Stimulated activated CD8-positive, alpha-beta memory T cell treated with anti-CD3 and anti-CD28 coated beads, Interleukin-15, amount 100 ng/mL, for 1 hour (primary cell): ENCODE measurements at places on chromosomes 5 and 9.

DNA sequence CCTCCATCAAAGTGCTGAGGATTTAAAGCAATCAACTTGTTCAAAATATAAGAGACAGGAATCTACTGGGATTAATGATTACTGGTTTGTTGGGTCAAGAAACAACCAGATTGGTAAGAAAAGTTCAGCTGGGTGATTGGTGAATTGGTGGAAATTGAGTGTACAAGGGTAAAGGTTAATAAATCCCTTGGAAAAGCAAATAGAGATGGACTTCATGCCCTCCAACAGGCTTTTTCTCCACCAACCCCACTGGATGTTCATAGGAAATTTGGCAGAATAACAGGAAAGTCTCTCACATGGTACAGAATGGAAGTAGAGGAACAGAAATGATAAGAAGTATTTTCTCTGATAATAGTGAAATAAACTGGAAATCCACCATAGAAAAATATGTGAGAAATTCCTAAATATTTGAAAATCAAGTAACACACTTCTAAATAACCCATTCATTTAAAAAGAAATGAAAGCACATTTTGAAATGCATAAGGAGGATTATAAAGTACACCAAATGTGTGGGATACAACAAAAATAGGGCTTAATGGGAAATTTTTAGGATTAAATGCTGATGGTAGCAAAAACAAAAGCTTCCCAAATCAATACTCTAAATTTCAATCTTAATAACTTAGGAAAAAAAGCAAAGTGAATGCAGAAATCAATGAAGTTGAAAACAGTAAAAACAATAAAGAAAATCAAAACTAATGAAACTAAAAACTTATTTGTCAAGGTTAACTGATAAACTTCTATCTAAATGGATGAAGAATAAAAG is 426.2 kb downstream of the HTR1A start:
- no peak for DNase-seq

- DNase-seq = no peak
Observed at GRCh38 chr9:93129691-93130500, 4.2 kb downstream of the NINJ1 start.

DNA sequence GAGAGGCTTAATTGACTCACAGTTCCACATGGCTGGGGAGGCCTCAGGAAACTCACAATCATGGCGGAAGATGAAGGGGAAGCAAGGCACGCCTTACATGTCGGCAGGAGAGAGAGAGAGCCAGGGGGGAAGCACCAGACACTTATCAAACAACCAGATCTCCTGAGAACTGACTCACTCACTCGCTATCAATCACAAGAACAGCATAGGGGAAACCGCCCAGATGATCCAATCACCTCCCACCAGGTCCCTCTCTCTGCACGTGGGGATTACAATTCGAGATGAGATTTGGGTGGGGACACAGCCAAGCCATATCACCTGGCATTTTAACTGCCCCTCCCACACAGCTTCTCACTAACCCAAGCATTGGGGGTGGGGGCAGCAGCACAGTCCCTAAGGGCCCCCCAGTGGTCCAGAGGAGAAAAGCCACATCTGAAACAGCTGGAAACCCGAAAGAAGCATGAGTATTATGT is 76.1 kb upstream of the ASS1 start:
- DNase-seq = no peak

- no peak for DNase-seq
Observed at GRCh38 chr5:91168859-91169258, 214.3 kb downstream of the ARRDC3 start.

GRCh38 chr5:159471904-159472303 is 141.6 kb upstream of the IL12B start:
- DNase-seq = no peak

GRCh38 chr9:80147866-80148265 is 576.1 kb downstream of the TLE4 start:
- DNase-seq = no peak

- DNase-seq = no peak
Observed at GRCh38 chr5:95884017-95884325, 61.4 kb upstream of the GLRX start.

DNA sequence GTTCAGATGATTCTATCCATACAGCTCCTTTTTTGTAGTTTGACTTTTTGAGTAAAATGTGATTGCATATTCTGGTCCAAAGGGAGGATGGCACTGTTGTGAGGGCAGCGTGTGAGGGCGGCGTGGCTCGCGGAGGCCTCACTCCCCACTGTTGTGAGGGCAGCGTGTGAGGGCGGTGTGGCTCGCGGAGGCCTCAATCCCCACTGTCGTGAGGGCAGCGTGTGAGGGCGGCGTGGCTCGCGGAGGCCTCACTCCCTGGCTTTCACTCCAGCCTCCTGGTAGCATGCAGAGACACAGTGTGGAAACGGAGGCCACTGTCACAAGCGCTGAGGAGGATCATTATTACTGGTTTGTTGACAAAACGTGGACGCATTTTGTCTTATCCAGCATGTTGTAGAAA is 79.0 kb downstream of the EHMT1 start:
- no peak for DNase-seq

DNA sequence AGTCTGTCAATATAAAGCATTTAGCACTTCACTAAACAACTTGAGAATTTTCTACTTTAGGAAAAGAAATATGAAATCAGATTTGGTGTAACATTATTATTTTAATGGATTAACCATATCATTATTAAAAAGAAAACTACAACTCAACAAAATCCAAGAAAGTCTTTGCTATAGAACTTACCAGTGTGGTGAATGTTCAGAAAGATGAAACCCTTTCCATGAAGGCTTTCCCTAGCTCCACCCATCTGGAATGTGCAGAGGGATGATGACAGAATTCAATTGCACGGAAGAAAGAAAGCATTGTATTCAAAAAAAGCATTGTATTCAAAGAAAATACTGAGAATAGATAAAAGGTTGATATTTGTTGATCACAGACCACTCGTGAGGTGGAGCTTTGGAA is 328.6 kb upstream of the NUDT12 start:
- no peak for DNase-seq

- no peak for DNase-seq
Observed at GRCh38 chr5:90854169-90854568, 295.6 kb downstream of the ADGRV1 start.

GRCh38 chr5:159725475-159725874 is 190.8 kb upstream of the ADRA1B start:
- DNase-seq = no peak

GRCh38 chr5:60297658-60298057 is 402.3 kb downstream of the DEPDC1B start:
- no peak for DNase-seq

DNA sequence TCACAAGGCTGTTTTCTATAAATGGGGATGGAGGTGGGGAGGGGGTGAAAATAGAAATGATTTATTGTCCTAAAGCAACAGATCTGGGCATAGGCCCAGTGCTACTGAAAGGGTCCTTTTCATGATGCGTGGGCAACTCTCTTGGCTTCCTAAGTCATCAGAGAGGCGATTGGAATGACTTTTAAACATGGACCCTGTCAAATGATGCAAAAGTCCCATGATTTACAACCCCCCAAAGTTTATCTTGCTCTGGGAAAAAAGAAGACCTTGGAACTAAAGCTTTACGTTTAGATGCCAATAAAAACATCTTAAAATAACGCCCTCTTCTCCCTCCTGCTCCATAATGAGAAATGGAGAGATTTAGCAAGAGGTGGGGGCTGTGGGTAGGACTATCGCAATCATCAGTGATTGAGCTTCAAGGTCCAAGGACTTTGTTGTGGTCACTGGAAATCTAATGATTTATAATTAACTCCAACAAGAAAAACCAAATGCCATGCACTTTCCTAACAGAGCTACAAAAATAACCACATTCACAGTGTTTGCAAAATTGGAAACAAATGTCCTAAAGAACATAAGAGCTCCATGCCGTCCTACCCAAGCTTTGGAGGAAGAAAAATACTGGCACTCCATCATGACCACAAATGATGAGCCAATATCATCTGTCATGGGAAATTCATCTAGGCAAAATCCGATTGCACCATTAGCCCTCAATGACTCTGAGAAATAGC is 167.5 kb upstream of the CLINT1 start:
- no peak for DNase-seq

GRCh38 chr9:13165956-13166355 is 113.5 kb downstream of the MPDZ start:
- DNase-seq = no peak

- no peak for DNase-seq
Observed at GRCh38 chr9:136665704-136666371, 3.1 kb downstream of the EGFL7 start.

GRCh38 chr5:127441799-127442484 is 75.5 kb upstream of the PRRC1 start:
- DNase-seq = no peak

- no peak for DNase-seq
Observed at GRCh38 chr9:105219291-105219805, 25.1 kb upstream of the SLC44A1 start.
